ENCODE measurements at places on chromosomes 12 and 14.
A peak's percentile ranks its signal among the peaks of the same experiment; 100 is the strongest.

- DNase-seq = no peak
Measured at GRCh38 chr14:75793806-75794205, 132.8 kb downstream of the TTLL5 start.

DNA sequence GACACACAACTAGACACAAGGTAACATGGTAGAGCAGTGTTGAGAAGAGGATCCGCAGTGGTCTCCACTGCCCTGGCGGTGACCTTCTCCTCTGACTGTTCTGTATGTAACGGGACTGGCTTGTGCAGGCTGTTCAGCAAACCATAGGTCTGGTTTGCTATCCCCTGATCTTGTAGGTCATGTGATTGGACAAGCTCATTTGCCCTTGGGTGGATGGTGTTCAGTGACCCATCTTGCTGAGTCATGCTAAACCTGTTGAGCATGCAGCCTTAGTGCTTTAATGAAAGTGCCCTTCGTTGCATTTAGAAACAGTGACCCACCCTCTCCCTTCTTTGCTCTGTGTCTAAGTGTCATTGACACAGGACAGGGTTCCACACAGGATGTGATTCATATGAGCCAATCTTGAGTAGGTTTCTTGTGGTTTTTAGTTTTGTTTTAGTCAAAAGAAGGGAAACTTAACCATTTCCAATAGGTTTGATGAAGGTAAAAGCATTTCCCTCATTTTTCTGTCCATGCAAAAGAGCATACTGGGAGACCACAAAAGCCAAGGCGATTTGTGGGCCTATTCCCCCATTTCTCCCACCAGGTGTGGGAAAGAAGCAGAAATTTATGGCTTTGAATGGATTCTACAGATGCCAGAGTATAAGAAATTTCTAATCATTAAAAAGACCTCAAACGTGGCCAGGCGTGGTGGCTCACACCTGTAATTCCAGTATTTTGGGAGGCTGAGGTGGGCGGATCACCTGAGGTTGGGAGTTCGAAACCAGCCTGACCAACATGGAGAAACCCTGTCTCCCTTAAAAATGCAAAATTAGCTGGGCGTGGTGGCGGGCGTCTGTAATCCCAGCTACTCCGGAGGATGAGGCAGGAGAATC, 32.6 kb upstream of the HIF1A start:
- peak; percentile 10 for DNase-seq

- no peak for DNase-seq
Measured at GRCh38 chr14:64841772-64842750, 37.6 kb downstream of the SPTB start.

GRCh38 chr12:15163030-15163976, 57.9 kb downstream of the RERG start:
- DNase-seq = no peak

DNA sequence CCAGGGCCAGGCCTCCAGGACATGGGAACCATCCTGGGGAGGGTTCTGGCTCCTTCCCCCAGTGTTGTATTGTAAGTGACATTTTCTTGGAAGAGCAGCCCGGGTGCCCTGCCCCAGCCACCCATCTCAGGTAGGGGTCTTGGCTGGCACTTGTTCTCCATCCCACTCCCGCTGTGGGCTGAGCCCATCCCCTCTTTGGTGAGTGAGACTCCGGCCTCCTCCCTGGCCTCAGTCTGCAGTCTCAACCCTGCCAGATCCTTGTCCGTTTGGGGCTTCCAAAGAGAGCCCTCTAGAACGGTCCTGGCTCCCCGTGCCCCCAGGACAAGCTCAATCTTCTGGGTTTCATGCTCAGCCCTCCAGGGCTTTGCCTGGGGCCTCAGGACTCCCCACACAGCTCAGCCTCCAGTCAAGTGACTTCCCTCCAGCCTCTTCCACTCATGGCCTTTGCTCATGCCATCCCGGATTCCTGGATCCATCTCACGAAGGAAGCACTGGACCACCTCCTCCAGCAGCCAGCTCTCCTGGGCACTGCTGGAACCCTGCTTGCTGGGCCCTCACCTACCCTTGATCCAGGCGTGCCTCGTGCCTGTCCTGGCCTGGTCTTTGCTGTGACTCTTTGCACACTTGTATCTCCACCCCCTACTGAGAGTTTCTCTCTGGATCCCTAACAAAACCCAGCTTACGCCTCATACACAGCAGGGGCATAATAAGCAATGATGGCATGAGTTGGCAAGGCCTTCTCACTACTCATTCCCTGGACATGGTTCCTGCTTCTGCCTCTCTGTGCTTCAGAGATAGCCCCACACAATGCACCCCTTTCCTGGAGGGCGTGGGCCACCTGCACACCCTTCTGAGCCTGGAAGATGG, 297.4 kb upstream of the RTL1 start:
- no peak for DNase-seq

DNA sequence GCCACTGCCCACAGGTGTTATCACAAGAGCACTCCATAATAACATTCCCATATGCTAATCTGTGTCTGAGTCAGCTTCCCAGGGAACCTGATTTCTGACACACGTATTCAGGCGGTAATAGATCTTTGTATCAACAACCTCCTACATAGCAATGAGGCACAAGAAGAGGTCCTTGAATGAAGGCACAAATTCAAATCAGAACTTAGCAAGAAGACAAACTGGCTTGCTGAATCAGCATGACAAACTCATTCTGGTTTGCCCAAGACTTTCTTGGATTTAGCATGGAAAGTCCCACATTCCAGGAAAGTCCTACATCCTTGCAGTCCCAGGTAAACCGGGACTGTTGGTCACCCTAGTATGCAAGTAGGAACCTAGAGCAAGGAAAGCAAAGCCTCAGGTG, 33.9 kb upstream of the RNU6-7 start:
- no peak for DNase-seq

- DNase-seq = no peak
Measured at GRCh38 chr12:84811291-84811690, 101.3 kb downstream of the SLC6A15 start.

DNA sequence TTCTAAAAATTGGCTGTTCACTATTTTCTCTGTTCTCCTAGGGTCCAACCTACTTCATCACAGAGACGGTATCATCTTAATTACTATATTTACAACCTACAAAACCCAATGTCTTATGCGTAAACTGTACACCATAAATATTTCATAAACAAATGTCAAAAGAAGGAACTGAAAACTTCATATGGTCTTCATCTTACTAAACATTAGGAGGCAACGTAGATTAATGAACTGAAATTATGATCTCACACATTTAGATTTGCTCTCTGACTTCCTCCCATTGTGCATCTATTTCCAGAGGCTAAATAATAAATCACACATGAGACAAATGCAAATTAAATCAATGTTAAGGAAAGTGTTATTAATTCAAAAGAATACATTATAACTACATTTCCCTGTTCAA, 1850.6 kb upstream of the SEL1L start:
- DNase-seq = no peak

DNA sequence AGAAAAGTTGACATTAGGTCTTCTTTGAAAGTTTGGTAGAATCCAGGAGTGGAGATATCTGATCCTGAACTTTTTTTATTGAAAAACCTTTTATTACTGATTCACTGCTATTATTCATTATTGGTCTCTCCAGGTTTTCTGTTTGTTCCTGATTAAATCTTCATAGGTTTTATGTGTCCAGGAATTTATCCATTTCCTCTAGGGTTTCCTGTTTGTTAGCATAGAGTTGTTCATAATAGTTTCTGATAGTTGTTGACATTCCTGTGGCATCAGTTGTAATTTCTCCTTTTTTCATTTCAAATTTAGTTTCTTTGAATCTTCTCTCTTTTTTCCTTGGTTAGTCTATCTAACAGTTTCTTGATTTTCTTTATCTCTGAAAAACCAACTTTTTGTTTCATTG, 370.3 kb downstream of the SLC6A15 start:
- no peak for DNase-seq

GRCh38 chr12:8081251-8081920, 688 bp upstream of the NECAP1 start:
- no peak for DNase-seq

DNA sequence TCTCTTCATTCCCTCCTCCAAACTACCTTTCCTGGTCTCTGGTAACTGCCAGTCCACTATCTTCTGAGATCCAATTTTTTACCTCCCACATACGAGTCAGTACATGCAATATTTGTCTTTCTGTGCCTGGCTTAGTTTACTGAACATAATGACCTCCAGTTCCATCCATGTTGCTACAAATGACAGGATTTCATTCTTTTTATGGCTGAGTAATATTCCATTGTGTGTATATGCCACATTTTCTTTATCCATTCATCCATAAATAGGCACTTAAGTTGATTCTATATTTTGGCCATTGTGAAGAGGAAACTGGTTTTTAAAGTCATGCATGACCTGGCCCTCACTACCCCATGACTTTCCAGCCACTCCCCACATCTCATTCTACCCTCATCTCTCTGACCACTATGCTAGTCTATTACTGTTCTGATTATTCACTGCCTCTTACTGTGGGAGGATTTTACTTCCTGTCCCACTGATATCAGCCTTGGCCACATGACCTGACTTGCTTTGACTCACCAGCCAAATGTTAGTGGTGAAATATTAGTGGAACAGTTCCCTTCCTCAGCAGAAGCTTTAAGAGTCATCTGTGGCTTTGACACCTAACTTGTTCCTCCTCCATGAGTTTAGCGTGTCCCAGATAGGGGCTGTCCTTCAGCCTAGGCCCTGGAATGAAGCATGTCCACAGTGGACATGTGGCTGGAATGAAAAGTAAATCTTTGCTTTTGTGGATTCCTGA, 52.2 kb downstream of the GOLGA5 start:
- no peak for DNase-seq

DNA sequence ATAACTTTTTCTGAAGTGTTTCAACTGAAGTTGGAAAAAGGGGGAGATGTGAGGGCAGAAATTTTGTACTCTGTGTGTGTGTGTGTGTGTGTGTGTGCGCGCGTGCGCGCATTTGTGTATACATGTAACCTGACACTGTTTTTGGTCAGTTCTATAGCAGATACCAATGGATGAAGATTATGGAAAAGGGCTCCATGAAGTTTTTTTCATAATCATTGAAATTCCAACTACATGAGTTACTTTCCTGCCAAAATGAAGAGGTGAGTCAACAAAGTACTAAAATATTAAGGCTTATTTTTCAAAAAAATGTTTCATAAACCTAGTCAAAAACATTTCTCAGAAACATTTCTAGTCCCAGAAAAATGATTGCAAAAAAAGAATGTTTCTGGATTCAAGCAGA, 25.7 kb upstream of the CERS5 start:
- DNase-seq = no peak

- no peak for DNase-seq
Measured at GRCh38 chr12:48956279-48957140, 777 bp downstream of the ARF3 start.

DNA sequence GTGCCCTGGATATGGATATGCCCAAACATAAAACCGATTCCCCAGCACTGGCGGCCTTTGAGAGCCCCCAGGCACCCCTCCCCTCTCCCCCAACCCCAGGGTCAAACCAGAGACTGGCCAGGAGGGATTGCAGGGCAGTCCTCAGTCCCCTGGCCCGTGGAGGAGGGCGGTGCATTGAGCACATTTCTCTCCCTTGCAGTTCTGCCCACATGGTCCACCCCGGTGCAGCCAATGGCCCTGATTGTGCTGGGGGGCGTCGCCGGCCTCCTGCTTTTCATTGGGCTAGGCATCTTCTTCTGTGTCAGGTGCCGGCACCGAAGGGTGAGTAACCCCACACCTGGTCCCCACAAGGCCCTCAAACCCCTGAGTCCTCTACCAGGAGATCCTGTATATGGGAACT, 3.4 kb upstream of the GPR162 start:
- DNase-seq = no peak

- DNase-seq = no peak
Measured at GRCh38 chr12:1650978-1651361, 21.9 kb downstream of the WNT5B start.

DNA sequence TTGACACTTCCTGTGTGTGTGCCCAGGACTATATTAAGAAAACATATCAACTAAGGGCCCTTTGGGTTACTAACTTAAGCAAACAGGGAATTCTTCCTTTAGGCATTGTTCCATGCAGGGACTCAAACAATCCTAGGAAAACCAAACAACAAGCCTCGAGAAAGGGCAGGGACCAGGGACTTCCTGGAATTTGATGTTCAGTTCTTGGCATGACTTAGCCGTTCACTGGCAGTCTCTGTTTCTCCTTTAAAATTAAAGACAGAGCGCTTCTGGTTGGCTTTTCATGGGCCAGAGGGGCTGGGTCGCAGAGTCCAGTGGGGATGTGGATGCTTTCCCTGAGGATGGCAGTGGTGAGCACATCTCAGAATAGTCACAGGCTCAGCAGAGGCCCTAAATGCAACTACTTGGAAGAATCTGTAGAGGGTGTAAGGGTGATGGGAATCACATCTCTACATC, 35.2 kb downstream of the RNFT2 start:
- DNase-seq = no peak

- DNase-seq = no peak
Measured at GRCh38 chr14:68688872-68689371, 103.9 kb downstream of the ZFP36L1 start.

GRCh38 chr12:25725931-25726330, 172.8 kb upstream of the LMNTD1 start:
- DNase-seq = no peak

DNA sequence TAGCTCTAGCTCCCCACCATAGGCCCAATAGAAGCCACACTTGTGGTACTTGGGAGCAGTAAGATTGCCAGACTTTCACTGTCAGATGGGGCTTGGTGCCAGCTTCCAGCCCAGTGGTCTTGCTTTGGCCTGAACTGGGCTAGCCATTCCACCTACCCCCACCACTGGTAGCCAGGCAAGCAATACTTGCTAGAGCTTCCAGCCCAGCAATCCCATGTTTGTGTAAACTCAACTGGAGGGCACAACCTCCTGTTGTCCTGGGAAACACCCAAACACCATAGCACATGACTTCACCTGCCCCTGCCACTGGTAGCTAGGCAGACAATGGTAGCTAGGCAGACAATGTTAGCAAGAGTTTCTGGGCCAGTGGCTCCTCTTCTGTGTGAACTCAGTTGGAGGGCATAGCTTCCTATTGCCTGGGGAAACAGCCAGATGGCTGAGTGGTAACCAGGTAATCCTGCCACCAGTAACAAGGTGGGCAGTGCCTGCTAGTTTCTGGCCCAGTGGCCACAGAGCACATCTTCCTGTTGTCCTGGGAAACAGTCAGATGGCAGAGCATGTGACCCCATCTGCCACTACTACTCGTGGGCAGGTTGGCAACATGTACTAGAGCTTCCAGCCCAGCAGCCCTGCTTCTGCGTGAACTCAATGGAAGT, 5.6 kb upstream of the OR6C76 start:
- DNase-seq = no peak

DNA sequence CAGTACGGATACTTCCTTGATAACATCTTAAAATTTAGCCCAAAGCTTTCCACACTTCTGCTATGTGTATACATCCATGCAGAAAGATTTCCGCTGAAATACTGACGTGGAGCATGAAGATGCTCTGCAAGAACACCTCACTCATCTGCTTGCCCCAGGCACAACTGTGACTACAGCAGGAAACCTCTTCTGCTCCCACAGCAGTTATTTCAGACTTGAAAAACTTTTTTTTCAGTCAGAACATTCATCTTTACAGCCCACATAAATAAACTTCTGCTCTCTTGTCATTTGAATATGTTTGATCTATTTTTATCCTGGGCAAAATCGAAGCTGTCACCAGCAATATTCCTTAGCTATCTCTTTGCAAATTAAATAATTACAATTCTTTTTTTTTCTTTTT, 6.8 kb upstream of the LRIG3 start:
- no peak for DNase-seq
